Stimulated activated CD8-positive, alpha-beta memory T cell treated with anti-CD3 and anti-CD28 coated beads, Interleukin-15, amount 100 ng/mL, for 1 hour (primary cell): ENCODE measurements at places on chromosomes 1 and 21.

DNA sequence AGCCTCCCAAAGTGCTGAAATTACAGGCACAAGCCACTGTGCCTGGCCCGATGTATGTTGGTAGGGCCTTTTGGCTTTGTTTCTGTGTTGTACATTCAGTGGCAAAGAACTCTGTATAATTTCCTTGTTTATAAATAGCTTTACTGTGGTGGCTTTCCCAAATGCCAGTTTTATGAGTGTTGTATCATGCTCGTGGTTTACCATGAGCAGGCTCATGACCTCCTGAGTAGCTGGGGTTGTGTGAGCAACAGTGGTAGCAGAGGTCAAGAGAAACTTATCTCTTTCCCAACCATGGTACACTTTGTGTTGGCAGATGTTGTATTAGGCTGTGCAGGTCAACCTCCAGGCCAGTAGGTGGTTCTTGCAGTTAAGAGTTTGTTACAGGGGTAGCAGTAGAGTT is 420.4 kb upstream of the BEND5 start:
- no peak for DNase-seq

- DNase-seq = no peak
Observed at GRCh38 chr1:178408871-178409270, 87.9 kb downstream of the CLEC20A start.

DNA sequence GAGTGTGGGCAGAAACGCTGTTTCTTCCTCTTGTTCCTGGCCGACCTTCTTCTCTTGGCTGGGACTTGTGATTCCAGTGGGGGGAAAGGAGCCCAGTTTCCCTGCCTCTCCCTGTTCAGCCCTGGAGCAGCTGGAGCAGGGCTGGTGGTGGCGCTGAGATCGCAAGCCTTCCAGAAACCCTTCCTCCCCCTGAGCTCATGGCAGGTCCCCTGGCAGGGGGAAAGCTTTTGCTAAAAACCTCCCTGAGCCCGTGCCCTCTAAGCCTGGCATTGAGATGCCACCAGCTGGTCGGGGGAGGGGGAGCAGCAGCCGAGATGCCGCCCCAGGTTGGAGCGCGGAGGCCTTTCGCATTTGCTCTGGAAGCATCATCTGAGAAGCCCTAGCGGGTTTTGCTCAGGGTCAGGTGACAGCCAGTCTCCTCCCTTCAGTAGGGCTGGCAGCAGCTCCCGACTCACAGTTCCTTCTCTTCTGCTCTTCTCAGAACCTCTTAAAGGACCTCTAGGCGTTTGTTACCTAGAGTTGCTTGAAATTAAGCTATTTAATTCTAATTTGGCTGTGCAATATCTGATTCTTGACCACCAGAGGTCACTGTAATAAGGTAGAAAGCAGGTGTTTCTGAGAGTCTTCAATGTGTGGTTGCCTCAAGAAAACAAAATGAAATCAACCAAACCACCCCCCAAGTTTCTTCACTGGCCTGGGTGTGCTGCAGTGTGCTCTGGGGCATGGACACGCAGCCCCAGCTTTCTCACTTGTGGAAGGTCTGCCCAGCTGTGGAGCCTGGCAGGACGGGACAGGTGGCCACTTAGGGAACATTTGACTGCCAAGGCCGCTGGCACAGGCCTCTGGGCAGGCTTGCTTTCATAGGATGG is 257.3 kb downstream of the CAMTA1 start:
- DNase-seq = no peak

DNA sequence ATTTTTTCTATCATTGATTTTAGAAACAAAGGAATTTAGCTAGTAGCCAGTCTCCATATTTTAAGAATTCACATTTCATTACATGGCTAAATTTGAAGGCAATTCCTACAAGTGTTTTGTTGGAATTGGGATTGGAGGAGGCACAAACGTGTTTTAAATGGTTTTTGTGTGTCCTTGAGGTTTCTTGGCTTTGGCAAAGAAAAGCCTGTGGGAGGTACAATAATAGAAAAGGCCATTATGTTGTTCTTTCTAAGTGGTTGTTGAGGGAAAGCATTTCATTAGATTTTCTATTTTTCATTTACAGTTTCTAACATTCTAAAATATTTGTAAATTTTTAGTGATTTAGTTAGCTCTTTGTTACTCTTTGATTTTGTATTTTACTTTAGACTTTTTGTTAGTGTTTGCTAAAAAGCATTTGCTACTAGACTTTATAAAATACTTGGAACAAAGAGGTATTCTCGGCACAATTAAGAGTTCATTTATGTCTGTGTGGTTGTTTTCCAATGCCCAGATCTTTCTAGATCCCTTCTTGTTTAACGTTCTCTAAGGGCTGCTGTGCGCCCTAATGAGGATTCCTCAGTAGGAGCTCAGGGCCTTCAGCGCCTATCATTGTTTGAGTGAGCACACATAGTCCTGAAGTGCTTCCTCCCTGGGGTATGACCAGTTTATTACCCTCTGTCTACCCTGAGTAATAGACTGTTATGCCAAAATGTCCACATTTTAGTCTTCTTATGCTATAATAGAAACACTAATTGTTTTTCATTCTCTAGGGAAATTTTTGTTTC is 70.0 kb upstream of the KIAA1614 start:
- DNase-seq = no peak

DNA sequence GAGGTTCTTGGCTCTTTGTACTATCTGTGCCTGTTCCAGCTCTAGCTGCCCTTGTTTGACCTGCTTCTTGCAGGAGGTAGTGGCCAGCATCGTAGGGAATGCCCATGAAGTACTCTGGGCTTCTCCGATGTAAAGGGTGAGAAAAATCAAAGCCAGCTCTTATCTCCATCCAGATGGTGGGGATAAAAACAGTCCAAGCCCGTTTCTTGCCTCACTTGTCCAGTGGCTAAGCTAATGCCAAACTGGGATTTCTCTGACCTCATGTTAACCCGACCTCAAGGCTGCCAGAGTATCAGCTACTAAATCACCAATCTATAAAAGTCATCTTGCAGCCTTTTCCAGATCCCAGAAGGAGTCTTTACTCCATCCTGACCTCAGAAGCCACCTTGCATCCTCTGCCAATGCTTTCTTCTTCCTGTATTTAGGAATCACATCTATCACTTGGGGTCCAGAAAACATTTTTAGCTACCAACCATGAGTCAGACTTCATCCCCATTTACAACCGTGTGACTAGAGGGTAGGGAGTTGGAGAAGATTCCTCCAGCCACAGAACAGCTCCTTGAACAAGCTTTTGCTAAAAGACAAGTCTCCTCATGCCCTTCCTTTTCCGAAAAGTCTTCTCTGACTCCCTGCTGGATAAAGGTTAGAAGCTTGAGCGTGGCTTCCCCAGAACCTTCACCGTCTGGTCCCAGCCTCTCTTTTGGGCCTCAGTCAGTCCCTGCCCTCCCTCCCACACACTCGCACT is 35.9 kb downstream of the KCNC4 start:
- no peak for DNase-seq

GRCh38 chr1:175319912-175320230 is 127.3 kb upstream of the KIAA0040 start:
- DNase-seq = no peak

- no peak for DNase-seq
Observed at GRCh38 chr1:186618401-186619170, 61.6 kb downstream of the PTGS2 start.

DNA sequence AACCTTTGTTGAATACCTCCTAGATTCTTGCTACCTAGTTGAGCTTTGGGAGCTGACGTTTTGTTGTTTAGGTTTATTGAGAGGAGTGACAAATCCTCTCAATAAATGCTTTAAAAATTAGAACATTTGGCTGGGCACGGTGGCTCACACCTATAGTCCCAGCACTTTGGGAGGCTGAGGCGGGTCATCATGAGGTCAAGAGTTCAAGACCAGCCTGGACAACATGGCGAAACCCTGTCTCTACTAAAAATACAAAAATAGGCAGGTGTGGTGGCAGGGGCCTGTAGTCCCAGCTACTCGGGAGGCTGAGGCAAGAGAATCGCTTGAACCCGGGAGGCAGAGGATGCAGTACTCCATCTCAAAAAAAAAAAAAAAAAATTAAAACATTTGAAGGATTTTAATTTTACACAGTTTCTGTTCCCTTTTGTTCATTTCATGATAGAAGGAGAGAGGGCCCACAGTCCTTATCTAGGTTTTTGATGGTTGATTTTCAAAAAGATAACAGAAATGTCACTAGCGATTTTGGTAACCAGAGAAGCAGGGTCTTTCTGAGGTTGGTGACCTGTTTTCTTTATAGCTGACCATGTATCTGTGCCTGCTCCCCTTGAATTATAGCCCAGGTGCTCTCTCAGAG is 44.2 kb upstream of the PIGV start:
- no peak for DNase-seq

GRCh38 chr21:31395268-31395667 is 51.2 kb upstream of the TIAM1 start:
- no peak for DNase-seq

DNA sequence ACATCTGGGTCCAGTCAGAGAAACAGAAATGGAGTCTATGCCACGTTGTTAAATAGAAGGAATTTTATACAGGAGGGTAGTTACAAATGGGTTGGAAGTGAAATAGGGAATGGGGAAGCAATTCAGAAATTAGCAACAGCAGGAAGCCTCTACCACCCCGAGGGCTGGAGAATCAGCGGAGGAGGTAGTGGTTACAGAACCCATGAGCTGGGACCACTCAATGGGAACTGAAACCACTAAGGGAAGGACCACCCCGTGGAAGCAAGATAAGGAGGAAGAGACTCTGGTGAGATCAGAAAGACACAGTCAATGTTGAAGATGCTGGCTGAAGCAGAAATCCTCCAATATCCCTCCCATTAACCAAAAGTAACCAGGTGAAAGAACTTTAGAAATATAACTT is 15.5 kb upstream of the MAST2 start:
- DNase-seq = no peak

- no peak for DNase-seq
Observed at GRCh38 chr1:162689745-162690671, 57.7 kb downstream of the DDR2 start.

- DNase-seq = no peak
Observed at GRCh38 chr1:96583903-96584302, 137.7 kb upstream of the PTBP2 start.

DNA sequence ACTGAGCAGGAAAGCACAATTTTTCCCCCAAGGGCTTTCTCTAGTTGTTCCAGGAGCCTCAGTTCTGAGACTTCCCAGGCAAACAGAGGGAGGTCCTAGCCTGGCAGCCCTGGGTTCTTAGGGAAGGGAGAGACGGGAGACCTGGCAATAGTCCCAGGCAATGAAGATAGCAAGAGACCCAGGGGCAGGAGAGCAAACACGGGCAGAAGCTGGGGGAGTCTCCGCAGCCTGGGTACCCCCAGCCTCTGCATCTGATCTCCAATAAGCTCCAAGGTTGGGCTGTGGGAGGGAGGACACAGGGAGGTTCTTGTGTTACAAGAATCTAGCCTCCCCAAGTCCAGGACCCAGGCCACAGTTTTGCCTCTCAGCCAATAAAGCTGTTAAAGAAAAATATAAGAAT is 2.4 kb downstream of the BLACAT1 start:
- no peak for DNase-seq

DNA sequence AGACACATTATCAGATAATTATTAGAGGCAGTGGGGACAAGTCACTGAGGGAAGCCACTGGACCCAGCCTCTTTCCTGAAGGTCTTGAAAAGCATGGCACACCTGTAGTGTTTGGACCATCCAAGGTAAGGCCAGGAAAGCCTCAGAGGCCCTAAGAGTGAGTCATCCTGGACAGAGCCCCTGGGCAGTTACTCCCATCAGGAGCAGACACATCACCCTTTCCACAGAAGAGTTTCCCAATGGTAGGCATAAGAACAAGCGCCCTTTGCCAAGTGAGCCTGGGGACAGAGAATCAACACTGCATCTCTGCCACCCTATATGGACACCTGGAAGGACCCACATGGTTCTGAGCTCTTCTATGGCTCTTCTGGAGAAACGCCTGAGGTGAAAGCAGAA is 136.0 kb downstream of the PLXNA2 start:
- DNase-seq = no peak

DNA sequence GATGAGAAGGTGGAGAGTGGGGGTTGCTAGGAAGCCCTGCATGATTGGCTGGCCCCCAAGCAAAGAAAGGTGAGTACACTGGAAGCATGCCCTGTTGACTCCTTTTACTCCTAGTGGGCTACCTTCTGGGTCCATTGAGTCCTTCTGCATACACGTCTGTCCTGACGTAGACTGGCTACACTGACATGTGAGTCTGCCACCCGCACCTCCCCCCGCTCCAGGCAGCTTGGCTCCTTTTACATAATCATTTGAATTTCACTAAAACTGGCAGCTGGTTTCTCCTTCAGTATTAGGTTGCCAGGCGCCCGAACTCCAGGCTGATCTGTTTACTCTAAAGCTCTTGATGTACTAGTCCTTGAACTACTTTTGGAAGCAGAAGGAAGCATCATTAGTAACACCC is 8.7 kb downstream of the MRPS21 start:
- DNase-seq = no peak

- DNase-seq = no peak
Observed at GRCh38 chr1:240122639-240123613, 31.2 kb downstream of the FMN2 start.

GRCh38 chr1:12556957-12557935 is 60.8 kb downstream of the DHRS3 start:
- no peak for DNase-seq

GRCh38 chr1:234512451-234512861 is 33.5 kb upstream of the TARBP1 start:
- DNase-seq = no peak

GRCh38 chr1:178649582-178650350 is 75.3 kb upstream of the RALGPS2 start:
- DNase-seq = no peak

GRCh38 chr1:168623003-168623828 is 46.8 kb downstream of the XCL1 start:
- DNase-seq = no peak

GRCh38 chr21:38965241-38965640 is 159.5 kb downstream of the ETS2 start:
- DNase-seq = no peak

- no peak for DNase-seq
Observed at GRCh38 chr1:211579440-211580302, 710 bp upstream of the SLC30A1 start.

DNA sequence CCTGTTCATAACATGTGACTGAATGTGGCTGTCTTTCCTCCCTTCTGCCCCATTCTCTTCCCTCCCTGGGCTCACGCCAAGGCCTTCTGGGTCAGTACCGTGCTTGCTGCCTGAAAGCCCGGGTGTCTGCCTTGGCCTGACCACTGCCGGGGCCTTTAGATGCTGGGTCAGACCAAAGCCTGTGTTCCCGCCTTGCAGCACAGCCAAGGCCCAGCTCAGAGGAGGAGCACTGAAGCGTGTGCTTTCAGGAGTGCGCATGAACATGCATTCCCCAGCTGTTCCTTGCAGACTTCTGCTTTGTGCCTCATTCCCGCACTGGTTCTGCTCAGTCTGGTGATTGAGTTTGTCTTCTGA is 27.0 kb upstream of the SARS1 start:
- DNase-seq = no peak

DNA sequence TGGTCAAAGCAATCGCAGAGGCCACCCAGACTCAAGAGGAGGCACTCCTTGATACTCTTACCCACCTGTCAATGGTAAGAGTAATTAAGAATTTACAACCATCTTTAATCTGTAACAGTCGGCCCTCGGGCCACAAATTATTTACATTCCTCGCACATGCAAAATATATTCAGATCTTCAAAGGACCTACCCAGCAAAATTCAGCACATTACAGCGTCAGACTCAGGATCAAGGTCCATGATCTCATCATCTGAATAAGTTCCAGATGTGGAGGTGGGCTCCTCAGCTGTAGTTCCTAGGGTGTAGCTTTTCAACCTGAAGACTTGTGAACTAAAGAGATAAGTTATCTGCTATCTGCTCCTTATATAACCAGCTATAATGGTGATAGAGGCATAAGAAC is 17.1 kb upstream of the RNF11 start:
- DNase-seq = no peak

- DNase-seq = no peak
Observed at GRCh38 chr21:39132248-39132647, 51.0 kb downstream of the PSMG1 start.

GRCh38 chr1:220367833-220368232 is 95.6 kb upstream of the RAB3GAP2 start:
- DNase-seq = no peak
